Germinal center (tissue), 1 donor: ENCODE measurements at places on chromosomes 1 and 21.

GRCh38 chr1:214005708-214006107 lies 17.9 kb downstream of the PROX1 start:
- no peak for DNase-seq

- DNase-seq = no peak
Measured at GRCh38 chr1:182725259-182726255, 41.2 kb upstream of the RGS8 start.

DNA sequence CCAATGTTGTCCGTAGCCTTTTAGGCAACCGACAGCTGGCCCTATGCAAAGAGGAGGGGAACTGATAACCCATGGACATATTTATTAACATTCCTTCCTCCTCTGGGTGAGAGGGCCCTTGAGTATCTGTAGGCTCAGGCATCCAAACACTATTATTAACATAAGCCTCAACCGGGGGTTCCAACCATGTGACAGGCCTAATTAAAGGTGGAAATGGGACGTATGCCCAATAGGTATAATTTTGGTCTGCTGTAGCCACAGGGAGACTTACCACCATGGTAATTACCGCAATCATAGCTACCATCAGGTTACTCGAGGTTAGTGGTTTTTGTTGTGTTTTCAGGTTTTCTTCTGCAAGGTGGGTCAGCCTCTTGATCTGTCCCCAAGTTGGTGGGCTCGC lies 5.3 kb downstream of the DAP3 start:
- DNase-seq = no peak

GRCh38 chr1:46805755-46806154 lies 6.9 kb downstream of the CYP4B1 start:
- DNase-seq = no peak

DNA sequence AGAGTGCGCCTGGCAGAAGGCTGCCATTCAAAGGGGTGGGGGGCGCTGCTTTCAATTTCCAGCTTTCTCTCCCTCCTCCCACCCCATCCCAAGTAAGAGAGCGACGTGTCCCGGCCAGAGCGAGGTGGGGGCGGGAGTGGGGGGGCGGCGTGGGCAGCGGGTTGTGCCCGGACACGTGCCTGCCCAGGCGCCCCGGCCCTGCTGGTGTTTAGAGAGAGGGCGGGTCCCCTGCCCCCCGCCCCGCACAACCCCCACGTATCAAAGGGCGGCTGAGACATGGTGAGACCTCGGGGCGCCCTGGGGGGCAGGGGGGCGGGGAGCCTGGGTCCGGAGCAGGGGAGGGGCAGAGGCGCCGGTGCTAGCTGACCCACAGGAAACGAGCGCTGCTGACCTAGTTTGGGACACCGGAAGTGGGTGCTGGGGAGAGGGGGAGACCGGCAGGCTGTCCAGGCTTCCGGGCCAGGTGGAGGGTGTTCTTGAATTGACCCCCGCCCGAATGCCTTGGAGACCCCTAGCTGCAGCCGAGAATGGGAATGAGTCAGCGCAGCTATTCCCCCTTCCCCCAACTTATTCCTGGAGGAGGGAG lies 1.3 kb downstream of the ZBTB7B start:
- DNase-seq = no peak
